T-helper 2 cell (primary cell): ENCODE measurements at places on chromosomes 7 and 10.

- DNase-seq: no peak
Measured at GRCh38 chr10:29397221-29397620, 108.4 kb downstream of the LYZL1 start.

- DNase-seq: peak; percentile 7
Measured at GRCh38 chr10:116472891-116473290, 45.2 kb downstream of the PNLIPRP3 start.

- DNase-seq: no peak
Measured at GRCh38 chr7:99539213-99539811, 12.6 kb downstream of the FAM200A start.

GRCh38 chr7:136114966-136115762, 138.0 kb upstream of the MTPN start:
- DNase-seq: peak; percentile 68

DNA sequence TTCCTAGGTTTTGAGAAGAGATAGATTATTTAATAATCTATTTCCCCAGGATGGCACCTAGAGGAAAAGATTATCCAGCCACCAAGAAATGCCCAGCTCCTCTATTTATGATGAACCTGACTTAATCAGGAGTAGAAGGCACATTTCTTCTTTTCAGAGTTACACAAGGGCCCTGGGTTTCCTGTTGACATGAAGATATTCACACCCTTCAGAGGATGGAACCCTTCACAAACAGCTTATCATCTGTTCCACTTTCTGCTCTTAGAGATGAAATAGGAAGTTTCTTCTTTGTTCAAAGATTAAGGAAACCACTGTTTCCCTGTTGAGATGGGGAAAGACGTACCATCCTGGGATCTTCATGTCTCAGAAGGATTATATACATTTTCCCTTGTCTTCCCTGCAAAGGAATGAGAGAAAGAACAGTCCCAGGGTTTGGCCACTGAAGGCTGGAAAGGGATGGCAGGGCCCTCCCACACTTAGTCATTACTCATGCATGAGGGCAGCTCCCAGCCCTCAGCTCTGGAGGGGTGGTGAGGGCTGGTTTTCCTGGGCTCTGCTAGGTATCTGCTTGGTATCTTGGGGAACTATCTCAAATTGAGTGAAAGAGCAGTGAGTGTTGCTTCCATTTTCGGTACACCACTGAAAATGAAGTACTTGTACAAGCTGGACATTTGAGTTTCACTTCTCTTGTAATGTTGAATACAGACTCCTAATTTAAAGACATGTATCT, 64.0 kb downstream of the MTPAP start:
- DNase-seq: no peak

DNA sequence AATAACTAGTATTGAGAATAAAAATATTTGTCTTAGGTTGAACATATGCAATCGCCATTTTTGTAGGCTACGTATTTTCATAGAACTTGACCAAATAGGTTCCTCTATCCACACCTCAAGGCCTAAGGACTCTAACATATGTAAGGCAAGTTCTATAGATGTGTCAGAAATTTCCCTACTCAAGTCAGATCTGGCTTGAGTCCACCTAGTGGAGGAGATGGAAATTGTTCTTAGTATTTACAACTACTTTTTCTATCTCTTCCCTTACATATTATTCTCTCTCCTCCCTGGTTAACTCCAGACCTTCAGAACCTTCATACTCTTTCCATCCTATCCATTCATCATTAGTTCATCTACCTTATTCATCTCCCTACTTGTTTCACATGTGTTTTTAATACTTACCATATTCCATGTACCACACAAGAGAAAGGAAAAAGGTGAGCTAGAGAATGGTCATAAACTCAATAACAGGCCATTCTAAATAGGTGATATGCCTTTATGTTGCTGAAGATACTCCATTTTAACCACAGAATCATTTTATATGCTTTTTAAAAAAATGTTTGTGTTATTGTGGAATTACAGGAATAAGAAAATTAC, 174.5 kb upstream of the HDAC9 start:
- DNase-seq: no peak
